Fibroblast of gingiva (primary cell): ENCODE measurements at places on chromosomes 4 and X.

GRCh38 chr4:4417886-4418285, 31.0 kb downstream of the NSG1 start:
- no peak for DNase-seq

GRCh38 chr4:95549246-95550114, 707 bp upstream of the UNC5C start:
- no peak for DNase-seq

GRCh38 chr4:57905965-57906364, 795.8 kb upstream of the IGFBP7 start:
- no peak for DNase-seq

GRCh38 chr4:52637116-52637515, 22.0 kb downstream of the USP46 start:
- no peak for DNase-seq

GRCh38 chr4:104966349-104967033, 180.2 kb upstream of the TET2 start:
- no peak for DNase-seq

- DNase-seq = no peak
These were observed 120.3 kb downstream of the CHRNA9 start for GRCh38 chr4:40455340-40455902.
